Activated CD4-positive, alpha-beta T cell treated with anti-CD3 and anti-CD28 coated beads, Interleukin-2, amount 50 U/mL, for 48 hours (primary cell): ENCODE measurements at places on chromosomes 2 and 18.

GRCh38 chr2:45329045-45329677 is 281.9 kb downstream of the SRBD1 start:
- DNase-seq: no peak

- DNase-seq: no peak
Observed at GRCh38 chr2:200479692-200480265, 30.1 kb downstream of the KCTD18 start.

DNA sequence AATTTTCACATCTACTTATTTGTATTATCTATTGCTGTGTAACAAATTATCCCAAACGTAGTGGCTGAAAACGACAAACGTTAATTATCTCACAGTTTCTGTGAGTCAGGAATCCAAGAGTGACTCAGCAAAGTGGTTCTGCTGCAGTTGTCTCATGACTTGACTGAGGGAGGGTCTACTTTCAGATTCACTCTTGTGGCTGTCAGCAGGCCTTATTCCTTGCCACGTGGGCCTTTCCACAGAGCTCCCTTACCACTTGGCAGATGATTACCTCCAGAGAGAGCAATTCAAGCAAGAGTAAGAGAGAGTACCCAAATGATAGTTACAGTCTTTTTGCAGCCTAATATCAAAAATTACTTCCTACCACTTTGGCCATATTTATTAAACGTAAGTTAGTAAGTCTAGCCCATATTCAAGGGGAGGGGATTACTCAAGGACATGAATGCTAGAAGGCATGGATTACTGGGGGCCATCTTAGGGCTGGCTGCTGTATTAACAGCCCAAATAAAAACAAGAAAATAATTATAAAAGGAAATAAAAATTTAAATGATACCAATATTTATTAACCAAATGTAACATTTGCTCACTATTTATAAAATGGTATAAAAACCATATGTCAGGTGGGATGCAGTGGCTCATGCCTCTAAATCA is 48.7 kb upstream of the NBEAL1 start:
- peak; percentile 21 for DNase-seq

DNA sequence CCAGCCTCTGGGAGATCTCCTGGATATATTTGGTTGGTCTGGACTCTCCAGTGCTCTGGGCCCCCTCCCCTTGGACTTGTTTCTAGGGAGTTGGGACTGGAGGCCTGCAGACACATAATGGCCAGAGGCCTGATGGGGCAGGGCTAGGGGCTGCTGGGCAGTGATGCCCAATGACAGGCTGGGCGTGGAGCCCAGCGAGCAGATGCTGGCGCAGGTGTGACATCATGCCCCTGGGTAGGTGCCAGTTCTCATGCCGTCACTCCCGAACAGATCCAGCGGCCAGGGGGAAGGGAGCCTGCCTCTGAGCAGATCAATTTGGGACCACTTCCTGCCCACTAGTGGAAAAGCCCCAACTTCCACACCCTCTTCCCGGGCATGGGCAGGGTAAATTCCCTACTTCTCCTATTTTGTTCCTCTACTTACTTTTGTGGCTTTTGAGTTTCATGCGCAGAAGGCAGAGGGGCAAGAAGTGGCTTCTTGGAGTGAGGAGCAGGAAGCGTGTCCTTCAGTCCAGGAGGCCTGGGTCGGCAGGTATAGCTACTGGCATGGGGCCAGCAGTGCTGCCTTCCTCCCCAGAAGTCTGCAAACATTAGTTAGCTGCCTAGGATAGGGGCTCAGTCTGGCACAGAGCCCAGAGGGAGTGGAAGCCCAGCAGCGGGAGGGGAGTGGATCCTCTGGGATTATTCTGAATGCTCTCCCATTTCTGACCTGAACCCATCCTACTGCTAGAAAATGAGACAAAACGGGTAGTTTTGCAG is 6.1 kb downstream of the MPV17 start:
- no peak for DNase-seq

- DNase-seq: no peak
Observed at GRCh38 chr2:150742094-150742493, 254.6 kb upstream of the RND3 start.

GRCh38 chr2:177320596-177320995 is 56.1 kb upstream of the NFE2L2 start:
- DNase-seq: no peak

GRCh38 chr2:80311304-80311703 is 6.8 kb upstream of the LRRTM1 start:
- DNase-seq: no peak

GRCh38 chr18:32183503-32183902 is 6.3 kb upstream of the MEP1B start:
- no peak for DNase-seq

DNA sequence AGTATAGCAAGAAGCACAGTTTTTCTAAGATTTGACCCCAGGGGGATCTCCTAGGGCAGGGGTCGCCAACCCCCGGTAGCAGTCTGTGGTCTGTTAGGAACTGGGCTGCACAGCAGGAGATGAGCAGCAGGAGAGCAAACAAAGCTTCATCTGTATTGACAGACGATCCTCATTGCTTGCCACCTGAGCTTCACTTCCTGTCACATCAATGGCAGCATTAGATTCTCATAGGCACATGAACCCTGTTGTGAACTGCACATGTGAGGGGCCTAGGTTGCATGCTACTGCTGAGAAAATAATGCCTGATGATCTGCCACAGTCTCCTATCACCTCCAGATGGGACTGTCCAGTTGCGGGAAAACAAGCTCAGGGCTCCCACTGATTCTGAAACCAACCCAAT is 136.2 kb downstream of the RGPD3 start:
- no peak for DNase-seq

DNA sequence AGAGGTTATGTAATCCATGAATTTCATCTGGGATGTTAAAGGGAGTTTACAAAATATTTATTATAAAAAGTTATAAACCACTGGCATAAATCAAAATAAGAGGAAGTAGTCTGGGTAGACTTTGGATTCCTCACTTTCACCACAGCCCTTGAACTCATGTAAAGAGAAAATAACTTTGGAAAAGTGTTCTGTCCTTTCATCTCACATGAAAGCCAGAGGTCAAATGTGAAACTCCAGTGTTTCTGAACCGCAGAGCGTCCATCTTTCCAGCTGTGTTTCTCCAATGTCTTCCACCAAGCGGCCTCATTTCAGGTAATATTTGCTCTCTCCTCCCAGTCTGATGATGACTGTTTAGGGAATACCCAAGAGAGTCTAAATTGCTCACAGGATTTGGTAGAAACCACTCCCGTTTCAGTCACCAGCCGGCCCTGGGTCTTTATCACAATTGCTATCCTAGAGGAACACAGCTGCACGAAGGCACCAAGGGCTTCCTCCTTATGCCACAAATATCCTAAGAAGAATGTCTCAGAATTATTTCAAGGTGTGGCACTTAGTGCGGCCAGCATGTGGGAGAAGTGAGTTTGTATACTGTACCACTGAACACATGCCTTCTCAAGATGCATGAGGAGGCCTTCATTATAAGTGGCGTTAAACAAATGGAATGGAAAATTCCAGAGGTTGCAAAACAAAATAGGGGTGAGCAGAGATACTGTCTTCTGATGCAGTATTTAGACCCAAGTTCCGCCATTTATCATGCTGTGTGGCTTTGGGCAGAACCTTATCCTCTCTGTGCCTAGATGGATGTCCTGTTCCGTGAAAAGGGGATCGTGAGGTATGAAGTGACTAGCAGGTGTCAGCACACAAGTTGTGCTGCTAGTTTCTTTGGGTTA is 63.8 kb downstream of the ACTR2 start:
- DNase-seq: no peak

DNA sequence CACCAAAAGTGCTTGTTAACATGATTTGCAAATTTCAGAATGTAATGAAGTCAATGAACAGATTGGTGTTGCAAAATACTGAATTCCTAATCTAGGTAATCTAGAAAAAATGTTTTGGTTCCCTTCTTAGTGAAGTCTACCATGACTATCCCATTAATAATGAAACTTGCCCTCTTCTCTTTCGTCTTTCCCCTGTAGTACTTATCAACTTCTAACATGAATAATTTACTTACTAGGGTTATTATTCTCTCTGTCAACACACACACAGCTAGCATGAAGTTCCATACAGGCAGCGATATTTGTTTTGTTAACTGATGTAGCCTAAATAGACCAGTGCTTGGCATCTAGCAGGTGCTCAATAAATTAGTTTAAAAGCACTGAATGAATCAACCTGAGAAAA is 160.2 kb downstream of the NCK2 start:
- DNase-seq: no peak

DNA sequence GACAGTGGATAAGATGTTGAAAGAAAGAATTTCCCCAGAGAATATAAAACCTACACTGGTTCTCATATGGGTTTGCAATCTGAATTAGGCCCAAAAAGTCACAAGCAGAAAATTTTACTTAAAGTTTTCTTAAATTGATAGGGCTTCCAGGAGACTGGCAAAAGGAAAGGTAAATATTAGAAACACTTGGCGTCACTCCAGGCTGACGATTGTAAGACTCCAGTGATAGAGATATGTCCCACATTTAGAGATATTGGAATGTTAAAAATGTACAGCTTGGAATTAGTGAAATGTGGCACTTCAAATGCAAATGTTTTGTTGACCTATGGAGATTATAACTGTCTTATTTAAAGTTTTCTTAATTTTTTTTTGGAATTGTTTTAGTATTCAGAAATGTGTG is 14.0 kb downstream of the YIPF4 start:
- DNase-seq: no peak

- no peak for DNase-seq
Observed at GRCh38 chr2:62344472-62344871, 148.6 kb downstream of the B3GNT2 start.

DNA sequence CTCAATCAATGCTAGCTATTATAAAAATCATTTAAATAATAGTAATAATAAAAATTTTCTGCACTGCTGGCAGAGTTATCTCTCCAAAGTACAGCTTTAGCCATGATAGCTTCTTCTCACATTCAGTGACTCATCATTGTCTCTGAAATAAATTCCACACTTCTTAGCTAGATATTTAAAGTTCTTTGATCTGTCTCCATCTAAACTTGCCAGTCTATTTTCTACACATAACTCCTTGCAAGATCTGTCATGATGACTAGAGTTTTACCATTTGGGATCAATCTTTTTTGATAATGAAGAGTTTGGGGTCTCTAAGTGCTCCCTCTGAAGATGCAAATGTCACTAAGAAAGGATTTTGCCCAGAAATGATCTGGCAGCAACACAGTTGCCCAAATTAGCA is 155.4 kb upstream of the LHCGR start:
- DNase-seq: no peak

GRCh38 chr2:44168681-44169154 is at the start of gene PPM1B:
Gene PPM1B (plus strand): TSS chr2:44168875. CDS start chr2:44201200, 32,325 bp downstream.
- DNase-seq: peak; percentile 100

GRCh38 chr18:77148289-77148688 is 15.7 kb upstream of the MBP start:
- DNase-seq: no peak

- no peak for DNase-seq
Observed at GRCh38 chr18:75966431-75966830, 528.6 kb downstream of the ZNF516 start.

DNA sequence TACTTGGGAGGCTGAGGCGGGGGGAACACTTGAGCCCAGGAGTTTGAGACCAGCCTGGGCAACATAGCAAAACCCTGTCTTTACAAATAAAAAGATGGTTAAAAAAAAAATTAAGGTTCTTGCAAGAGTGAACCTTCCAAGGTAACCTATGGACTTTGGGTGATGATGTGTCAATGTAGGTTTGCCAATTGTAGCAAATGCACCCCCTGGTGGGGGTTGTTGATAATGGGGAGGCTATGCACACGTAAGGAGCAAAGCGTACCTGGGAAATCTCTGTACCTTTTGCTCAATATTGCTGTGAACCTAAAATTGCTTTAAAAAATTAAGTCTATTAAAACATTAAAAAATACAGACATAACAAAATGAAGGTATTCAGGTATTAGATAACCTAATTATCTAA is 70.4 kb downstream of the CWC22 start:
- peak; percentile 43 for DNase-seq

GRCh38 chr2:208097801-208098200 is 26.5 kb downstream of the CRYGD start:
- no peak for DNase-seq

DNA sequence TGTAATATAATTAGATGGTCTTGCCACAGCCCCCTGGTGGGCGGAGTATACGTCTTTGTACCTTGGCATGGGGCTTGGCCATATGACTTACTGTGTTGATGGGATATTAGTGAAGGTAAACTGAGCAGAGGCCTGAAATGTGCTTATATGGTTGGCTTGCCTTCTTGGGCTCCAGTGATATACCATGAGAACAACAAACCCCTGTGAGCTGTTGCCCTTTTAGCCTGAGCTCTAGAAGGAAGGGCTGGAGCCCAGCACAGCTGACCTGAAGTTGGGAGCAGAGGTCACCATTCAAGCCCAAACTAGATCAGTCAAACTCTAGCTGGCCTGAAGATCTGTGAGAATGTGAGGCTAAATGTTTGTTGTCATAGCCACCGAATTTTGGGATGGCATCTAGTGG is 75.2 kb upstream of the CD302 start:
- DNase-seq: no peak

GRCh38 chr2:161321944-161322648 is 13.9 kb downstream of the PSMD14 start:
- DNase-seq: no peak

GRCh38 chr2:162938387-162938786 is 99.8 kb upstream of the KCNH7 start:
- DNase-seq: no peak

GRCh38 chr2:215594766-215595165 is 158.9 kb upstream of the FN1 start:
- DNase-seq: no peak

GRCh38 chr2:53170466-53170865 is 597.1 kb upstream of the CHAC2 start:
- DNase-seq: no peak

GRCh38 chr2:36466135-36466534 is 110.6 kb downstream of the CRIM1 start:
- no peak for DNase-seq

- no peak for DNase-seq
Observed at GRCh38 chr2:30022444-30023071, 101.2 kb upstream of the ALK start.

- no peak for DNase-seq
Observed at GRCh38 chr18:24009651-24010333, 4.8 kb upstream of the TTC39C start.

DNA sequence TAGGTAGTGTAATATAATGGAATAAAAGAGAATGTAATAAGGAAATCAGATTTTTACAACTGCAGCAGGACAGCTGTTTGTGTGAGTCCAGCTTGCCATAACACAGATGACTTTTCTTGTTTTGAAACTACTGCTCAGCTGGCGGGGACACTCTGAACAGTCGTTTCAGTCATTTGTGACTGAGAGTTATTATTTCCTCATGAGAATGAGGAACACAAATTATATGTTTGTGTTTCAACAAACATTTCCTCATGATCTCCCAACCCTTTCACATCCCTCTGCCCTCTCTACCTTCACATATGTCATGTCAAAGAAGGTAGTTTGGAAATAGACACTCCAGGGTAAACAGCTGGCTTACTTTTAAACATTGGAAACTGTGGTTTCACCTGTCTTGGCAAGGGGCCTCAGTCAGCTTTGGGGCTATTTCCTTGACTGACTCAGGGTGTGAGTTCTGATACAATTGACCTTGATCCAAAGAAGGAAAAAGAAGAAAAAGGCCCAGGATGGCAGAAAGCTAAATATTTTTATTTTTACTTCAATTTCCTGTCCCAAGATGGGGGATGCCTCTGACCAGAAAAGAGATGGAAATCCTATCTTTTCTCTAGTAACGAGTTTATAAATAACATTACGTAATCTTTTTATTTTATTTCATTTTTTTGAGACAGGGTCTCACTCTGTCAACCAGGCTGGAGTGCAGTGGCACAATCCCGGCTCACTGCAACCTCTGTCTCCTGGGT is 593 bp downstream of the SP140L start:
- no peak for DNase-seq

GRCh38 chr2:149904352-149905175 is 317.0 kb upstream of the MMADHC start:
- DNase-seq: no peak

GRCh38 chr2:80579756-80580155 is 275.2 kb upstream of the LRRTM1 start:
- DNase-seq: no peak
